Fibroblast of skin of right quadriceps (primary cell): ENCODE measurements at places on chromosomes 2 and 18.

DNA sequence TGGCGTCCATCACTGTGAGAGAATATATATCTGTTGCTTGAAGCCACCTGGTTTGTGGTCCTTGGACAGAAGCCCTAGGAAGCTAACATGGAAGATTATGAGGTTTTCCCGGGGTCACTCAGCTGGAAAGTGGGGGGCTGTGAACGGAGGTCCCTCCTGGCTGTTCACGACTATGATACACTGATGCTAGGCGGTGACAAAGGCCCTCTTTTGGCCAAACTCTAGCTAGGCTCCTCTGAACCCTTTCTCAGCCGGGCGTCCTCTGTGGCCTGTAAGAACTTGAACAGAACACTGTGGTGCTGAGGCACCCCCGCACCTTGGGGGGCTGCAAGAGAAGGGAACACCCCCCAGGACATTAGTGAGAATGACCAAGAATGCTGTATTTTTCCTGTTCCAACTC, 164.6 kb downstream of the TFCP2L1 start:
- DNase-seq, result no peak

- no peak for DNase-seq
Measured at GRCh38 chr2:217438136-217438535, 564.7 kb downstream of the TNS1 start.

- peak; percentile 85 for DNase-seq
Measured at GRCh38 chr2:235170536-235171521, 219.0 kb downstream of the SH3BP4 start.

- no peak for DNase-seq
Measured at GRCh38 chr2:12020833-12021469, 274.5 kb downstream of the LPIN1 start.
